ENCODE measurements at places on chromosomes 4 and X.

DNA sequence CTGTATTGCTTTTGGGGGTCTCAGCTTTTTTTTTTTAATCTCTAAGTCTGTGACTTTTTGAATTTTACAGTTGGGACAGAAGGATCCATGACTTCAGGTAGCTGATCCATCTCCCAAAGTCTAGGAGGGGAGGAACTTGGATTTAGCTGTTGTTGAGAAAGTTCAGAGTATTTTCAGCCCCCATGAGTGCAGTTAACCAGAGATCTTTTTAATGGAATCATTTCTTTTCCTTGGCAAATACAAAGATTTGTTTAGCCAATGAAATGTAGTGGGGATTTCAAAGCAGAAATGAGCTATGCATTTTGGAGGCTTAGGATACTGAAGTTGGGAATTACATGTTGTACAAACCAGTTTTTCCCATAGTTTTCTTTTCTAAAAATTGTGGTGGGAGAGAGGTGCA lies 18.1 kb downstream of the FNIP2 start:
- no peak for DNase-seq

GRCh38 chr4:148961526-148961925 lies 519.3 kb upstream of the NR3C2 start:
- no peak for DNase-seq

- DNase-seq, result no peak
These were observed 225.8 kb upstream of the SFRP2 start for GRCh38 chr4:154014407-154015321.

DNA sequence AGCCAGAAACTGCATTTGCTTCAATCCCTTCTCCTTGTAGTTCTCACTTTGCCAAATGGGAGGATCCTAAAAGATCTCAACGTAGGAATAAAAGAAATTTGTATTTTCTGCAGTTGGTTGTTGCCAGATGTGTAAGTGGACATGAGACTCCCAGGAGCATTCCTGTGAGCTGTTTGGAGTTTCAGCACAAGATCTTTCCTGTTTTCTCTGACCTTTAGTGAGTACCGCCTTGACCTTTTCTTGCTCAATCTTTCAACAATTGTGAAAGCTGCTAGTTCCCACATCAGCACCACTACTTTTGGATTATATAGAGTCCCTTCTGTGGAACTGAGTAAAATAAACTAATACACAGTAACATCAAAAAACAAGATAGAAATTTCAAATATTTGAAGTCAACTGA lies 683.8 kb upstream of the PABPC4L start:
- DNase-seq, result no peak

DNA sequence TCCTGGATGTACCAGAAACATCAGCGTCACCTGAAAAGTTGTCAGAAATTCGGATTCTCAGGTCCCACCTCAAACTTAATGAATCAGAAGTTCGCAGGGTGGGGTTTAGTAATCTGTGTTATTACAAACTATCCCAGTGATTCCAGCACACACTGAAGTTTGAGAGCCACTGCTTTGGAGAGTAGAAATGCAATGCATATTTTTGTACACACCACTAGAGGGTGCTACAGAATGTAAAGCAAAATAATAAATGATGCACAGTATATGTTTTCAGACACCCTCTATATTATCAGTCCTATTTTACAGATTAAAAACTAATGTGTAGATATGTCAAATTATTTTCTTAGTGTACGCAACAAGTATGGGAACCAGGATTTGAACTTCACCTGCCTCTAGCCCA lies 2.4 kb upstream of the MORF4L2 start:
- no peak for DNase-seq

- no peak for DNase-seq
These were observed 69.8 kb downstream of the ANXA3 start for GRCh38 chr4:78621395-78621794.

GRCh38 chrX:37802028-37802427 lies 22.2 kb downstream of the CYBB start:
- no peak for DNase-seq

GRCh38 chrX:20693078-20693477 lies 426.4 kb upstream of the RPS6KA3 start:
- no peak for DNase-seq

GRCh38 chr4:130359542-130359941 lies 1263.6 kb downstream of the C4orf33 start:
- no peak for DNase-seq

GRCh38 chrX:8179656-8180055 lies 8.6 kb upstream of the VCX2 start:
- no peak for DNase-seq

DNA sequence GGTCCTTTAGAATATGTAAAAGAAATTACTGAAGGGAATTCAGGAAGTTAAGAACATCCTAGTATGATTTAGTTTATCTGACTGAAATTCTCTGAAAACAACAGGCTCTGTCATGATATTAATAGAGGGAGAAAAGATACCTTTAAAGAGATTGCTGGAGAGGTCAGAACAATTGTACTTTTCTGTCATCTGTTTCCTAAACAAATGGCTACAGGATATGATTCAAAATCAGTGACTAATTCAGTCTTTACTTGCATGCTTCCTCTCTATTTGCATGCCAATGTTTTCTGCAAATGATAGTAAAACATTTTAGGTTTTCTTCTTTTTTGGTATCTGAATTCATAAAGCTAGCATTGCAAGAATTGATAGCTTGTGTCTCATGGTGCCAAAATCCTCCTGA lies 616.7 kb upstream of the PCDH7 start:
- no peak for DNase-seq

- no peak for DNase-seq
These were observed 6.0 kb downstream of the HTRA3 start for GRCh38 chr4:8275548-8275910.

DNA sequence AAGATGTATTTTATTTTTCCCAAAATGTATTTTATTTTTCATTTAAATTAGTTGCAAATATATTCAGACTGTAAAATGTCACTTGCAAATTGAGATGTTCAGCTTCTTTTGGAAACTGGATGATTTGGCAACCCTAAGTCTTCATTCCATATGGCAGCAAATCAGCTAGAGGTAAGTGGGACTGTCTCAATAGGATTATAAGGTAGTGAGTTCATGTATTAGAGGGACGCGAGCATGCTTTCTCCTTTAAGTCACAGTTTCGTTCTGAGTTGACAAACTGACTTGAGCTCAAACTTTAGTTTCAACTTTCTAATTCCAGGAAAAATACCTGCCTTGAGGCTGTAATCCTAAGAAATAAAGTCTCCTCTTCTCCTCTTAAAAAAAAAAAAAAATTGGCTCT lies 44.2 kb upstream of the TMEM131L start:
- DNase-seq, result no peak

- no peak for DNase-seq
These were observed 190.5 kb upstream of the GALNTL6 start for GRCh38 chr4:171622729-171623128.

DNA sequence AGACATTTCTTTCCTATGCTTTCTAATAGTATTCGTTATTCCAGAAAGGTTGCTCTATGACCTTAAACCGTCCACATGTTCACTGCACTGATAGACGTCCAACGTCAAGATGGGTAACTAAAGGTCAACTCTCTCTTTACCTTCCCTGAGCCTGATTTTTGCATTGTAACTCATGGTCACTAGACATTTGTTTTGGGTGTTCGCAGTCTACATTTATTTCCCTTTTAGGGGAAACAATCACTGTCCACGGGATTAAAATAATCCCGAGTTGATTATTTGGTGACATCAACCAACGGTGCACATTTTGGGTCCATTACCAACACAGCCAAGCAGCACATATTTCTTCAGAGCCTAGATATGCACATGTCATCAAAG lies 540 bp upstream of the HADH start:
- DNase-seq, result no peak

DNA sequence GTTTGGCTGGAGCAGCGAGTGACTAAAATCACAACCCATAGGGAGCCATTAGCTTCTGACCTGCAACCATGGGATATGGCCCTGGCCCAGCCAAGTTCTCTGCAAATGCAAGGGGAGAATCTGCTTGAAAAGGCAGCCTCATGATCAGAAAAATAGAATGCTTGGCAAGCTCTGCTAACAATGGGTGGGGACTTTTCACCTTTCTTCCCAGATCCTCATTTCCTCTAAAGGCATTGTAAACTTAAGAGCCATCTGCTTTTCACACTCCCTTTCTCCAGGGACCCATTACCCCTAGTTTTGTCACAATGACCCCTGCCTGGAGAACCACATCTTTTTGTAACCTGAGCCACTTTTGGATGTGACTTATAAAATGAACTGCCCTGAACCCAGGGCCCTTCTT lies 104.3 kb downstream of the PARM1 start:
- DNase-seq, result no peak

GRCh38 chr4:617644-618641 lies 7.4 kb upstream of the PDE6B start:
- no peak for DNase-seq

- no peak for DNase-seq
These were observed 603.7 kb downstream of the GRXCR1 start for GRCh38 chr4:43496188-43496587.

DNA sequence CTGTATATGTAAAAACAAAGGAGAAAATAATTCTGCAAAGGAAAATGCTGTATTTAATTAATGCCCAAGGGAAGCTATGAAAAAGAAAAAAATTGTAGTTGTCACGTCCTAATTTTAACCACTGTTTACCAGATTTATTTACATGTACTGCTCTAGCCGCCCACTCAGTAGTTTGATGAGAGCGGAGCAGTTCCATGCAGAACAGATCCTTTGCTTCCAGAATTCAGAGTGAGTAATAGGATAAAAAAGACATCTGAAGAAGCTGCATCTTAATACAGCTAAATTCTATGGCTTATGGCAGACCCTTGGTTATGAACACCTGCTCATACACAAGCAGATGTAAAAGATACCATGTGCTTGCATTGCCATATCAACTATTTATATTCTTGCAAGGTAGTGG lies 287.0 kb downstream of the GASK1B start:
- no peak for DNase-seq

DNA sequence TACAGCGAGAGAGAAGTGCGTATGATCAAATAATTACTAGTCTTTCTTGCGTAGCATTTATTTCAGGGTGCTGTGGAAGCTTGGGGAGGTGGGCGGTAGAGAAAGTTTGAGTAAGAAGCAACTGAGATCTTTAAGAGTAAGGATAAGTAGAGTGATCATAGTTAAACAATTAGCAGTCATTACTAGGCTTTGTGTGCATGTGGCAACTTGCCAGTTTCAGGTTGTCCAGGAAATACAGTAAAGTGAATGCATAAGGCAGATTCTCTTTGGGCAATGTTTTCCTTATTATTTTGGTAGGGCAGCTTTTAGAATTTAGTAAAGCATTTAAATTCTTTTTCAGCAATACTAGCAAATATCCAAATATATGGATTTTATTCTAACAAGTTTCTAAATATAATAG lies 57.0 kb downstream of the HPGDS start:
- no peak for DNase-seq

GRCh38 chr4:30754021-30754420 lies 33.9 kb downstream of the PCDH7 start:
- no peak for DNase-seq

DNA sequence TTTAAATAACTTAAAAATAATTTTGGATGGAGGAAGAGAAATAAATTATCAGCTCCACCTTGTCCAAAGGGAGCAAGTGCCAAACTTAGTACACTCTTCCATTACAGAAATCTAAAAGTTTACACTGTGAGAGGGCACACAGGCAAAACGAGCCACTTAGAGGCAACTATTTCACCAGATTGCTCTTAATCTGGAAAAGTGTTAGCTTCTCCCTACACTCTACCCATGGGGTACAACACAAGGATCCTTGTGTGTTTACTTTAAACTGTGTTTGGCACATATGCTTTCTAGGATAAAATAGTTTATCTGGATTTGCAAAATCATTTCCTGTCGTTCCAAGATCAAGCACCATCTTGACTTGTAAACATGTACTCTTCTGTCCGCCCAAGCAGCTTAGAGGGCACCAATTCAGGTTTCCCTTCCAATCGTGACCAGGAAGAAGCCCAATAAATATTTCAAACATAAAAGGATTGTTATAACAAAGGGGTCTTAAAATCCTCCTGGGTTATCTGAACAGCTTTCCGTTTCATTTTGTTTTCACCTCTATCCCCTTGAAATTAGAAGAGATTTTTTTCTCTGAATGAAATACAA lies 29.0 kb upstream of the KDR start:
- DNase-seq, result no peak
